ENCODE measurements at places on chromosomes 7 and 10.

DNA sequence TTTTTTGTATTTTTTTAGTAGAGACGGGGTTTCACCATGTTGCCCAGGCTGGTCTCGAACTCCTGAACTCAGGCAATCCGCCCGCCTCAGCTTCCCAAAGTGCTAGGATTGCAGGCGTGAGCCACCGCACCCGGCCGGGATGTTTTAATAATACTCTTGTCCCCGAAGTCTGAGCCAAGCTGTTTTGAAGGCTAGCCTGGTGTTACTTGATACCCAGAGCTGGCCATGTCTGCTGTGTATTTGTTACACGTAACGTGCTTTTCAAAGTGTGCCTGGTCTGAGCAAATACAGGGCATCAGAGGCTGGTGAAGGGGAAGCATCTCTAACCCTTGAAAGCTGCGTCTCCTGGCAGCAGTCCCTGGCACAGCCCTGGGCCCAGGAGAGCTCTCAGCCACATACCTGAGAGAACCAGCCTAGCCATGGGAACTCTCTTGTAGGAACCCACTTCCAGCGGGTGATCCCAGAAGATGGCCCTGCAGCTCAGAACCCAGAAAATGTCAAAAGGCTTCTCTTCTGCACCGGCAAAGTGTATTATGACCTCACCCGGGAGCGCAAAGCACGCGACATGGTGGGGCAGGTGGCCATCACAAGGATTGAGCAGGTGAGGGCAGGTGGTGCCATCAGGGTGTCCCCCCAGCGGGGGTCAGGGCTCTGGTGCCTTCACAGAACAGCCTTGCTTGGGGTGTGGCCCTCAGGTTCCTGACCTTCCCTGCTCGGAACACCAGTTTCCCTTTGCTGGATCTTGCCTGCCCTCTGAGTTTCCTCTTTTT lies 41.7 kb upstream of the ZMIZ2 start:
- no peak for DNase-seq

- DNase-seq: no peak
These were observed 43.5 kb downstream of the TLL2 start for GRCh38 chr10:96470116-96470743.

GRCh38 chr7:21108182-21108581 lies 319.7 kb upstream of the SP4 start:
- no peak for DNase-seq

DNA sequence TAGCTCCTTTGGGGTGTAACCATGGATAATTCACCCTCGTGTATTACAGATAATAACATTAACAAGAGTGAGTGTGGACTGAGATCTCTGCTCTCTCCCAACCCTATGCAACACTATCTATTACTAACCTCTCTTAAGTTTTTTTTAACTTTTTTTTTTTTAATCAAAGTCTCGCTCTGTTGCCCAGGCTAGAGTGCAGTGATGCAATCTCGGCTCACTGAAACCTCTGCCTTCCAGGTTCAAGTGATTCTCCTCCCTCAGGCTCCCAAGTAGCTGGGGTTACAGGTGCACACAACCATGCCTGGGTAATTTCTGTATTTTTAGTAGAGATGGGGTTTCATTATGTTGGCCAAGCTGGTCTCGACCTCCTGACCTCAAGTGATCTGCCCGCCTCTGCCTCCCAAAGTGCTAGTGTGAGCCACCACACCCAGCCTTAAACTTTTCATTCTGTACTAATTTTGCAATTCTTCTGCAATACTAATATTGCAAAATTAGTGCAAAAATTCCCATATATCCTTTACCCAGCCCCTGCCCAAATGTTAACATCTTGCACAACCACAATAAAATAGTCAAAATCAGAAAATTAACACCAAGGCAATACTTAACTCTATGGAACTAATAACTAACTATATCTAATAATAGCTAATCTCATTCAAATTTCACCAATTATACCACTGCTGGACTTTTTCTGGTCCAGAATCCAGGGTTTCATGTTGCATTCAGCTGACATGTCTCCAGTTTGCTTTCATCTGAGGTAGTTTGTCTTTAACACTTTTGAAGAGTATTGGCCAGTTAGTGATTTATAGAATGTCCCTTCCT lies 66.5 kb upstream of the TCF7L2 start:
- no peak for DNase-seq

DNA sequence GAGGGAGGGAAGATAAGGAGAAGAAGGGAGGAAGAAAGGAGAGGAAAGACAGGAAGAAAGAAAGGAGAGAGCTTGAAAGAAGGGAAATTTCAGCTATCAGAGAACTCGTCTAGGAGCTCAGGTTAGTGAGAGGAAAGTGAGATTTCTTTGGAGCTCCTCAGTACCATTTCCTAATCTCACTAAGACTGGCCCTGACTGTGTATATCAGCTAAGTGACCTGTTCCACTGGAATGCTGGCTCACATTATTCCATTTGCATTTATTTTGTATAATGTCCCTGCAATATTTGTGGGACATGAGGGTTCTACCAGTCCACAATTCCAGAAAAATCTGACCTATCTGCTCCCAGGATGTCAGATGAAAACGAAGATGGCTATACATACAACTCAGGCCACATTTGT lies 114.7 kb upstream of the CELF2 start:
- DNase-seq: no peak

GRCh38 chr7:112134039-112134438 lies 72.2 kb downstream of the DOCK4 start:
- no peak for DNase-seq

GRCh38 chr10:125232841-125233240 lies 72.5 kb upstream of the CTBP2 start:
- no peak for DNase-seq

GRCh38 chr10:111725050-111725449 lies 458.5 kb downstream of the GPAM start:
- no peak for DNase-seq

DNA sequence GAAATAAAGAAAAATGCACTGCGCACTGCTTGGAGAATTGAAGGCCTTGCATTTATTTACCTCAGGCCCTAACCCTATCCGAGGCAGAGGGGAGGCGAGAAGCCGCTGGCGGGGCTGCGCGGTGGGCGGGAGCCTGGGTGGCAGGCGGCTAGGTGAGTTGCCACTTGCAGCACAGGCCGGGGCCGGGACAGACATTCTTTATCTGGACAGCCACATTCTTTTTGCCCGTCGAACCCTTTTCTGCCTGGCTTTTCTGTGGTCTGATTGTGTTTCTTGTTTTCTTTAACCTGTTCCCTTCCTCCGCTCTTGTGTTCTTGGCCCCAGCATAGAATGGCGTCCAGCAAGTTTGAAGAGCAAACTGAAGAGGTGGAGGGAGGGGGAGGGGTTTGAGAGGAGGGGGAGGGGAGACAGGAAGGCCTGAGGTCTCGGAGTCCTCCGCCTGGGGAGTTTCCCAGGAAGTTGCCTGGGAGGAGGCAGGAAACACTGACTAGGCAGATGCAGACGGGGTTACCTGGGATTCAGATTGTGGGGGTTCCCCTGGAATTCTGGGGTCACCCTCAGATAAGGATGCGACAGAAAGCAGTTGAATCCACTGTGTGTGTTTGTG lies 5.1 kb downstream of the SHH start:
- DNase-seq: no peak

GRCh38 chr10:80462981-80463741 lies 9.1 kb downstream of the TSPAN14 start:
- no peak for DNase-seq

DNA sequence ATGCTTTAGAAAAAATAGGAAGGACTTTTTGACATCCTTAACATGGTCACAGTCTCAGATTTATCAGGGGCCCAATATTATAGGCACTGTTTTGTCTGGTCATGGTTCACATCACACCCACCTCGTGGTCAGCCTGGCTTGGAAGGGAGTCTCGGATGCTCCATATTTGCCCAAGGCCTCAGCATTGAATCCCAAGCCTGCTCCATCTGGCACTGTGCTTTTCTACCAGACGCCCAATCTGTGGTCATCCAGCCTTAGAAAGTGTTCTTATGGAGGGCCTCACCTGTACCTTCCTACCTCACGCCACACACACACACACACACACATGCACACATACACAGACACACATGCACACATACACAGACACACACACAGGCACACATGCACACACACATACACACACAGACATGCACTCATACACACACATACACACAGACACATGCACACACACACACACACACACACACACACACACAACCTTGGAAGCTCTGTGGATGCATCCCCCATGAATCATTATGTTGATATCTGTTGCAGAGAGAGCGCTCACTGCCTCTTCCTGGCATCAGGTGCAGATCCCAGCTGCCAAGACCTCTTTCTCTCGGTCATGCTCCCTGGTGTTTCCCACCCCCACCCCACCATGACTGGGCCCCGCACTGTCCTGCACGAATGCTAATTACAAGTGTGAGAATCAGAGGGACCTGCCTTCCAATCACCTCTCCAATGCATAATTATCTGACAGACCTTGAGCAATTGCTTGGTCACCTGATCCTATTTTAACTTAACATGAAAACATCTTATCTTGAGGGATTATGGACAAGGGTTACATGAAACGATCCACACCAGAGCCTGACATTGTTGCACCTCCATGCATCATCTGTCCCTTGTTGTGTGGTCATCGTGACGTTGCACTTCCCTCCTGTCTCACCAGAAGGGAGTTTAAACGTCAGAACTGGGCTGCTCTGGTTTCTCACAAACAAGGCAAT lies 122.7 kb upstream of the TMEM72 start:
- DNase-seq: no peak

DNA sequence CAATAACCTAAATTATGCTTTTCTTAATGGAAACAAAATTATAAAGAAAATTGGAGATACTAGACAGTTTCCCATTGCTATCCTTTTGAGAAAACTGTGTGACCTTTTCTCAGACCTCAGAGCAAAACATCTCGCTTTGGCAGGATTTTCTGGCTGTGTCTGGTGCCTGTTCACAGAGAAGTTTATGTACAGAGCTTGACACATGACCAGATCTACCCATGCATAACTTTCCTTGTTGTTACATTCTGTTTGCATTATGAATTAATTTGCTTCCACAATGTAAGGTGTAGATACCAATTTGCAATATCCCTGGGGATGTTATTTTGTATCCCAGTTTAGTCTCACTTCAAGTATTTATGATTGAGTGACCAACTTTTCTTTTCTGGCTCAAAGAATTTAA lies 565.0 kb downstream of the XPNPEP1 start:
- no peak for DNase-seq

Measured in activated effector memory CD4-positive, alpha-beta T cell treated with anti-CD3 and anti-CD28 coated beads, Interleukin-2, amount 50 U/mL, for 16 hours (primary cell).